T-helper 1 cell (primary cell): ENCODE measurements at places on chromosomes 6 and 20.

DNA sequence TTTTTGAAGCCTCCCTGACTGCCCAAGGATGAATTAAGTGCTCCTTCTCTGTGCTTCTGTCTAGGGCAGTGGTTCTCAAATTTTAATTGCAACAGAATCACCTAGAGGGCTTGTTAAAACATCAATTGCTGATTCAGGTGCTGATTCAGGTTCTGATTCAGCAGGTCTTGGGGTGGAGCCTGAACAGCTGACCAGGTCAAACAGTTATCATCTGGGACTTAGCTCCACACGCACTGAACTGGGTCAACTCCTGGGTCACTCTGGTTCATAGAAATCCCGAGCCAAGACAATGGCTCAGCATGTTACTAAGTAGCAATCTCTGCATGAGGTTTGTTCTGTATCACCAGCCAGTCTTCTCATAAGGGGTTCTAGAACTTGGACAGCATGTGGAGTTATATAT is 192.3 kb downstream of the GJA1 start:
- no peak for DNase-seq

- no peak for DNase-seq
Measured at GRCh38 chr6:33549196-33549595, 30.9 kb downstream of the BAK1 start.

GRCh38 chr6:166492092-166492741 is 94.3 kb downstream of the RAMACL start:
- DNase-seq: no peak

DNA sequence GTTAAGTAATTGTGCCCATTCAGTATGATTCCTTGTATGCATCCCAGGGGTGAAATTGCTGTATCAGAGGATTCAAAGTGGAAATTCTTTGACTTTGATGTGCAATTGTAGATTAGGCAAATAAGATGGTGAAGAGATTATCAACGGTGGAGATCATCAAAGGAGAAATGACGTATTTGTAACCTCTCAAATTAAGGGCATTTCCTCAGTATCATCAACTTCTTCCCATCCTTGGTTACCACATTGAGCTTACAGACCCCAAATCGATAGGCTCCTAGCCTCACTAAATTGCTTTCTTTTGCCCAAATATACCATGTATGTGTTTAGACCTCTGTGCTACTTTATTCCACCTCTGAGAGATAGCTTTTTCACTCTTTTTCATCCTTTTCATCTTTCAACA is 213.1 kb upstream of the ZFP64 start:
- no peak for DNase-seq

DNA sequence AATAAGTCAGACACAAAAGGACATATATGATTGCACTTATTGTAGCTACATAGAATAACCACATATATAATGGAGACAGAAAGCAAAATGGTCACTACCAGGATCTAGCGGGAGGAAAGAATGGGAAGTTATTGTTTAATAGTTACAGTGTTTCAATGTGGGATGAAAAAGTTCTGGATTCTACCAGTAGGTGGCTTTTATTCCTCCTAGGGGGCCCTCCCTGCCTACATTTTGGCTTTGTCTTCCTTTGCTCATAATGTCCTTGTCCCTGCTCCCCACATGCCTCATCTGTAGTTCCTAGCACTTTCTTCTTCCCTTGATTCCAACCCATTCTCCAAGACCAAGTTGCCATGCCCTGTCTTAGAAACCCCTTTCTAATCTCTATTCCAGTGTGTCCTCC is 16.3 kb downstream of the ZNF133 start:
- DNase-seq: no peak

DNA sequence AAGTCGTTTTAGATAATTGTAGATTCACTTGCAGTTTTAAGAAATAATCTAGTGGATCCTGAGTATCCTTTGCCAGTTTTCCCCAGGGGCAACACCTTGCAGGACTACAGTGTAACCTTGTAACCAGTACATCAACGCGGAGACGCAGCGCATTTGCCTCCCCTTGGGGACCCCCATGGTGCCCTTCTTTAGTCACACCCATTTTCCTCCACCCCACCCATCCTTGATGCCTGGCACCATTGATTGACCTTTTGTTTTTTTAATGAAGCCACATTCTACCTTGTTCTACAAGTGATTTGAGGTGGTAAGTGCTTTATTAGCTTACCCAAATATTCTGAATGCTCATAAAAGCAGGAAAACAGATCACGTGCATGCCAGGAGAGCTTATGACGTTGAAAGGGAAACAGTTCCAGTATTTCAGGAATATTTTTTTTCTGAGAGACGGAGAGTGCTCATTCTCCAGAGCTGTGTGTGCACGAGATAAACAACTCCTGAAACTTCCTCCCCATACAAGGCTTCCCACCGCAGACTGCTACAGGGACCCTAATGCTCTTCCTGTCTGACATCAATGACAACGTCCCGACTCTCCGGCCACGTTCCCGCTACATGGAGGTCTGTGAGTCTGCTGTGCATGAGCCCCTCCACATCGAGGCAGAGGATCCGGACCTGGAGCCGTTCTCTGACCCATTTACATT is 35.7 kb downstream of the CDH26 start:
- no peak for DNase-seq
